ENCODE measurements at places on chromosomes 1 and 21.

GRCh38 chr1:45002650-45003645 lies 8.2 kb downstream of the HECTD3 start:
- no peak for DNase-seq

DNA sequence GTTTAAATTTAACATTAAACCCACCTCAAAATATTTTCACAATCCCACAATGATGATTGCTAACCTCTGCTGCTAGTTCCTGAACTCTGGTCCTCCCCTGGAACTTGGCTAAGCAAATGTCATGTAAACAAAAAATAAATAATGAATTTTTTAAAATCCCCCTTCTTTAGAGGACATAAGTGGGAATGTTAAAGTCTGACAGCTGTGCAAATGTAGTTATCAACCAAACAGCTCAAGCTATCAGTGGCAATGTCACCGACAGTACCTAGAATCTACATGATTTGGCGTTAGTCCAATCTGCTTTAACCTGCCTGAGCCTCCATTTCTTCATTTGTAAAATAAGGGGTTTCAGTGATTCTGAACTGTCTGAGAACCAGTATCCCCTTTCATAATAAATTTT lies 67.7 kb downstream of the GDAP2 start:
- no peak for DNase-seq

DNA sequence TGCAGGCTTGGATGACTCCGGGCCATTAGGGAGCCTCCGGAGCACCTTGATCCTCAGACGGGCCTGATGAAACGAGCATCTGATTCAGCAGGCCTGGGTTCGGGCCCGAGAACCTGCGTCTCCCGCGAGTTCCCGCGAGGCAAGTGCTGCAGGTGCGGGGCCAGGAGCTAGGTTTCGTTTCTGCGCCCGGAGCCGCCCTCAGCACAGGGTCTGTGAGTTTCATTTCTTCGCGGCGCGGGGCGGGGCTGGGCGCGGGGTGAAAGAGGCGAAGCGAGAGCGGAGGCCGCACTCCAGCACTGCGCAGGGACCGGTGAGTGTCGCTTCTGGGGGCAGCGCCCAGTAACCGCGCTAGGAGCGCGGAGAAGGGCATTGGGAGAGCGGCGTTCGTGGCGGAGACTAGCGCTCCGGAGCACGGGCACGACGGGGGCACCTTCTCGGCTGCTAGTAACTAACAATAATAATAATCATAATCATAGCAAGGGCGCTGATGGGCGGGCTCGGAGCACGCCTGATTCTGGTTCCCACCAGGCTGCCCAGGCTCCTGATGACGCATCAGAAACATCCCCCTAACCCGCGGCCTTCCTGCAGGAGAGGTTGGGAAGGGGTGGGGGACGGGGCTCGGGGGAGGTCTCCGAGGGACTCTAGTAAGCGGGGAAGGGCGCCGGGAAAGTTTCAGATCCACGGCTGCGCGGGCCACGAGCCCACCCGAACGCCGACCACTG lies at the start of gene MX1:
MX1 (plus strand) TSS at position 286 of the 722 bp plus-strand sequence. CDS start 5,832 bp downstream, outside the sequence.
- peak; percentile 73 for DNase-seq

DNA sequence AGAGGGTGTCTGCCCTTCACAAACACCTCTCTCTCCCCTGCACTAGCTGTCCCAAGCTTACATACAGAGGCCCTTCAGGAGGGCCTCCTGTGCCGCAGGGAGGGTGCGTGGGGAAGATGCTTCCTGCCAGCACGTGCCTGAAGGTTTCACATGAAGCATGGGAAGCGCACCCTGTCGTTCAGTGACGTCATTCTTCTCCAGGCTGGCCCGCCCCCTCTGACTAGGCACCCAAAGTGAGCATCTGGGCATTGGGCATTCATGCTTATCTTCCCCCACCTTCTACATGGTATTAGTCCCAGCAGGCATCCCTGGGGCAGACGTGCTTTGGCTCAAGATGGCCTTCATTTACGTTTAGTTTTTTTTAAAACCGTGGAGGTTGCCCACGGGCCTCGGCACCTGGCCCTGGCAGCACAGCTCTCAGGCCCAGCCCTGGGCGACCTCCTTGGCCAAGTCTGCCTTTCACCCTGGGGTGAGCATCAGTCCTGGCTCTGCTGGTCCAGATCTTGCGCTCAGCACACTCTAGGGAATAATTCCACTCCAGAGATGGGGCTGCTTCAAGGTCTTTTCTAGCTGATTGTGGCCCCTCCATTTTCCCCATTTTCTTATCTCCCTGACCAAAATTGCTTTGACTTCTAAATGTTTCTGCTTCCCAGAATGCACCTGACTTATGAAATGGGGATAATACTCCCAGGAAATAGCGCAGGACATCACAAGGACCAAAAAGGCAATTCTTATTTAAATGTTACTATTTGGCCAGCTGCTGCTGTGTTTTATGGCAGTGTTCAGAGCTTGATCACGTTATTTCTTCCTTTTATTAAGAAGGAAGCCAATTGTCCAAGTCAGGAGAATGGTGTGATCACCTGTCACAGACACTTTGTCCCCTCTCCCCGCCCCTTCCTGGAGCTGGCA lies 6.1 kb downstream of the NPPA start:
- no peak for DNase-seq

DNA sequence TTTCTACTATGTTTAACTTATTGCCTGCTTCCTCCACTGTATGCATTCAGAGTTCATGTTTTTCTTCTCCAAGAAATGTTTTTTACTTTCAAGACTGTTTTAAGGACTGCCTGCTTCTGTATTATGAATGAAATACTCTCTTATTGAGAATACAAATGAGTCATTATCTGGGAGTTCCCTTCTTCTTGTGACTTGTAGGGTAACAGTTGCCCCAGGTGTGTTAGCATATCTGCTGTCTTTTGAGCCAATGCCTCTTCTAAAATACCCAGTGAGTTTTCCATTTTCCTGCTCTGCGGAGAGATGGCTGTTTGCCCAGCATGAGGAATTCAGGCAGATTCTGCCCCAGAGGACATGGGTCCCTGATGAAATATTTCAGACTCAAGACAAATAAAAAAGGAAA lies 34.1 kb upstream of the ST6GALNAC5 start:
- no peak for DNase-seq

DNA sequence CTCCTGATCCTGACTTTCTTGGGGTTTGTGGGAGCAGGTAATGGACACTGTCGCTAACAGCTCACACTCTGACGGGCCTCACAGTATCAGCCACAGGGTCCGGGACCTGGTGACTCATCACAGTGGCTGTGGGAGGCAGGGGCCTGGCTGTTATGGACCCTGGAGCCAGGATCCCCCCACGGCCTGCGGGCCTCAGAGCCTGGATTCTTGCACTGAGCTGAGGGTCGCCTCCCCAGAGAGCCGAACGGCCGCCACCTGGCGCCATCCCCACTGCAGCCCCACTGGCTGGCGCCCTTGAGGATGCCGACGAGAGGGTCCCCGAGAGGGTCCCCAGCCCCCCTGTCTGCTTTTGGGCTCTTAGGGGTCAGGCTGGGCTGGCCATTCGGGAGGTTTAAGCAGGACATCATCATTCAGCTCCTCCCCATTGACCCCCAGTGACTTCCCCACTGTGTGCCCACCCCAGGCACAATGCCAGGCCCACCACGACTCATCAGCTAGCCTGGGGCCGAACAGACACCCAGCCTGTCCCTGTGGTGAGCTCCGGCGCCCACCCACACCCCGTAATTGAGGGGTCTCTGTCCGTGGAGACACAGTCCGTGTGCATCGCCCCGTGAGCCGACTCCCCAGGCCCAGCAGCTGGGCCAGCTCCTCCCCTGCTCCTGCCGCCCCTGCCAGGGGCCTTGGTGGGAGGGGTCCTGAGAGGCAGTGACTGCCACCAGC lies 30.8 kb upstream of the TRAPPC10 start:
- no peak for DNase-seq

DNA sequence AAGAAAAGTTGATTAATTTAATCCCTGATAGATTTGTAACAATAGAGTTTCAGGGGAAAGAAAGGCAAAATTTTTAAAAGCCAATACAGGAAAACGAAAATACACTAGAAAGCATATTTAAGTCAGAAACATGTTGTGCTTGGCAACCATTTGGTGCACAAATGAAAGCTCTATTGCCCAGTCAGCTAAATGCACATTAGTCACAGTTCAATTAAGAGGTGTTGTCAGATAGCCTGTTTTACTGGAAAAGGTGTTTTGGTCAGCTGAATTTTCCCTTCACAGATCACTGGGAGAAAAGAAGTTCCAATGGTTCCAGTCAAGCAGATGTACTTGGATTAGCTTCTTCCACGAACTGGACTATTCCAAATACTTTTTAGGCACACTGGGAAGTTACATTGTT lies 25.4 kb downstream of the RGS4 start:
- DNase-seq = no peak

DNA sequence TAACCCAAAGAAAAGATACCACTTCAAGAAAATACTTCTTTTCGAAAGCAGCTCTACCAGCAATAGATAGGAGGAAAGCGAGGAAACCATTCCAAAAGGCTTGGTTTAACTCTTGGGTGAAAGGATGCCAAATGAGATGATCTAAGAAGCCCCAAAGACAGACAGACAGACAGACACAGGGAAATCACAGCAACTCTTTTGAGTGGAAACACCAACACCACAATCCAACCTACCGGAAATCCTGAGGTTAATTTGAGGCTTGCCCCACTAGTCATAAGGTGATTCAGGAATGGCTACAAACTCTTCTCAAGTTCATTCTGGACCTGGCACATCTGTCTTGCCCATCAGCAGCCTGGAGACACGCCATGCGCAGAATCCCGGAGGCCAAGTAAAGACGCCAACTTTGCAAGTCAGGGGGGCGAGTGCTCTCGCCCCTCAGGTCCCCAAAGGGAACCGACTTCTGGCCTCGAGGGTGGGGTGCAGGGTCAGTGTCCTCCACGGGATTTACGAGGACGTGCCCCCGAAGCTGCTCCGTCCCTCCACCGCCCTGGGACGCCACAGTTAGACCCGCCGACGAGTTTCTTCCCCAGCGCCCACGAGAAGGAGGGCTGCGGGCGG lies 778 bp downstream of the EVI5 start:
- peak; percentile 13 for DNase-seq

DNA sequence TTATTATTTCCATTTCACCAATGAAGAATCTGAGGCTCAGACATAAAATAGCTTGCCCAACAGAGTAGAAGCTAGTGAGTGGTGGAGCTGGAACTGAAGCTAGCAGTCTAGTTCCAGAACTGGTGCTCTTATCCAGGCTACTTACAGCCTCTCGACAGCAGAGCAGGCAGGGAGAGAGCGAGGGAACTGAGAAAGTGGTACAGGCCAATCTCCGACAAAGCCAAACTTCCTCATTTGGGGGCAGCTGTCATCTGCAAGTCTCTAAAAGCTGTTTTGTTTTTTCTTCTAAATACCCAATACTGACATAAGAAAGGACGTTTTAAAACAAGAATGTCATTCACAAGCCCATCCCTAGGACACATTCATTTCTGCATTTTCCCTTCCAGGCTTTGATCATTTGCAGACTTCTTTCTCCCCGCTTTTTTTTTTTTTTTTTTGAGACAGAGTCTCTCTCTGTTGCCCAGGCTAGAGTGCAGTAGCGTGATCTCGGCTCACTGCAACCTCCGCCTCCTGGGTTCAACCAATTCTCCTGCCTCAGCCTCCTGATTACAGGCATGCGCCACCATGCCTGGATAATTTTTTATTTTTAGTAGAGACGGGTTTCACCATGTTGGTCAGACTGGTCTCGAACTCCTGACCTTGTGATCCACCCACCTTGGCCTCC lies 20.0 kb downstream of the YIPF1 start:
- no peak for DNase-seq

GRCh38 chr1:42981871-42982270 lies 23.2 kb upstream of the SLC2A1 start:
- DNase-seq = no peak

- DNase-seq = no peak
Observed at GRCh38 chr1:31036749-31037500, 28.6 kb downstream of the PUM1 start.

DNA sequence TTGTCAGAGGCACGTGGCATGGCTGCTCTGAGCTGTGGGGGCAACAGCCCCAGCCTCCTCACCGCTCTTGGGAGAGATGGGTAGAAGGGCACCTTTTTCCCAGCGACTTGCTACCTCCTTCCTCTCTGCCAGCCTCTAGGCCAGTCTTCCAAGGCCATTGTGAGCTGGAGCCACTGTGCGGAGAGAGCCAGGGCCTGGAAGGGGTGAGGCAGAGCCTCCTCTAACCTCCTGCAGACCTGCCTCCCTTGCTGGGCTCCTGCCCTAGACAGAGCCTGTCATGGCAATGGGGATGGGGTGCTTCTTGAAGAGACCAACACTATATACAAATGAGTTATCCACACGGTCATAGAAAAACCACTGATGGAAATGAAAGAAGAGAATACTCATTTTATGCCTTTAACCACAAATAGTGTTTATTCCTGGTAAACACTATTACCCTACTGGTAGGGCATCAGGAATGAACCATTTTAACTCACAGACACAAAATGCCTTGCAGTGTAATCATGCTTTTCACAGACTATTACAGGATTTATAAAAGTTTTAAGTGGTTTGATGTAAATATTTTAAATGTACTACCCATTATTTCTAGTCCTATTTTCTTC lies 5.0 kb upstream of the IGFN1 start:
- no peak for DNase-seq

DNA sequence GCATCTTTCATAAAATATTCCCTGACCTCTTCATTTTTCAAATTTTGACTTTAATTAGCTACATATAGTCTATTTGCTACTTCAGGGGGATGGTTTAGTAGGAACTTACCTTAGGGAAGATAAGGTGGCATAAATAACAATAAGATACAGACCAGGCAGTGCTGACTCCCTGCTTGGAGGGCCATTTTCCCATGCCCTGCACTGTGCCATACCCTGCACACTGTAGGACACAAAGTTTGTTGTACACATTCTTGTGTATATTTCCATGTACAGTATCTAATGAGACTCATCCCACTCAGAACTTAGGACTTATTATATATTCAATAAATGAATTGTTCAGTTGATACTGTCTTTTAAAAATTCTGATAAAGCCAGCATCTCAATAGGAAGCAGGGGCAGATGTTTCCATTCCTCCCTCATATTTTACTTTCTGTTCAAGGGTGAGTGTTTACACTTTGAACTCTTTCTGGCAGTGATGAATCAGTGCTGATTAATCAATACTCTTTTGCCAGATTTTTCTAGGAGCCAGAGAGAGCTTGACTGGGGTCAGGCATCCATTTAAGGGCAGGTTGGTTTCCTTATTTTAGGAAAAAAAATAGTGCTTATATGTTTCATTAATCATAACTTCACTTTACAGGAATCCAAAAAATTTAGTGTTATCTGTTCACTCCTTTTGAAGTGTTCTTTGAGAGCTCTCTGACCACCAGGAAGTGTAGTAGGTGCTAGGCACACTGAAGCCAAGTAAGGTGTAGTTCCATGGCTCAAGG lies 30.6 kb downstream of the MPZL1 start:
- no peak for DNase-seq

GRCh38 chr1:219490566-219490965 lies 122.3 kb downstream of the ZC3H11B start:
- no peak for DNase-seq

- DNase-seq = no peak
Observed at GRCh38 chr1:35707601-35708440, 10.9 kb downstream of the C1orf216 start.

- no peak for DNase-seq
Observed at GRCh38 chr1:91703095-91703494, 182.9 kb downstream of the TGFBR3 start.

Data from activated CD4-positive, alpha-beta T cell treated with anti-CD3 and anti-CD28 coated beads, Interleukin-2, amount 50 U/mL, for 24 hours (primary cell).